CD4-positive, alpha-beta T cell treated with Interleukin-17A for 1 hour (primary cell): ENCODE measurements at places on chromosomes 13 and 19.

GRCh38 chr19:31616031-31616430 is 266.8 kb upstream of the TSHZ3 start:
- no peak for DNase-seq

GRCh38 chr19:35279374-35279773 is 3.0 kb upstream of the HAMP start:
- DNase-seq, result no peak

GRCh38 chr19:49559928-49560327 is 20.4 kb downstream of the NOSIP start:
- DNase-seq, result no peak

DNA sequence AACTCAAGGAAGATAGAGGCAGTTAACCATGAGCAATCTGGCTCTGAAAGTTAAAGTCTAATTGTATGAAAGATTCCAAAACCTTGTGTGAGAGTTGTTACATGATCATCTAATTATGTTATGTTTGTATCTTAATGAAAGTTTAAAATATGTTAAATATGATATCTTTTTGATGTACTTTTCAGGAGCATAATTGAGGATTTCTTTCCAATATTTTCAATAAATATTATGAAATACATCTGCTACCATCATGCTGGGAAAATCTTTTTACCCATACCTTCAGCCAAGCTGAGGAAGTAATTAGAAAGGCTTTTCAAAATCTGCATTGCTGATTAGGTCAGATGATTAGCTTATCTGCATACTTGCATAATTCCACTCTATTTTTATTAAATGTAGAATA is 318.4 kb downstream of the KLF12 start:
- DNase-seq, result no peak

DNA sequence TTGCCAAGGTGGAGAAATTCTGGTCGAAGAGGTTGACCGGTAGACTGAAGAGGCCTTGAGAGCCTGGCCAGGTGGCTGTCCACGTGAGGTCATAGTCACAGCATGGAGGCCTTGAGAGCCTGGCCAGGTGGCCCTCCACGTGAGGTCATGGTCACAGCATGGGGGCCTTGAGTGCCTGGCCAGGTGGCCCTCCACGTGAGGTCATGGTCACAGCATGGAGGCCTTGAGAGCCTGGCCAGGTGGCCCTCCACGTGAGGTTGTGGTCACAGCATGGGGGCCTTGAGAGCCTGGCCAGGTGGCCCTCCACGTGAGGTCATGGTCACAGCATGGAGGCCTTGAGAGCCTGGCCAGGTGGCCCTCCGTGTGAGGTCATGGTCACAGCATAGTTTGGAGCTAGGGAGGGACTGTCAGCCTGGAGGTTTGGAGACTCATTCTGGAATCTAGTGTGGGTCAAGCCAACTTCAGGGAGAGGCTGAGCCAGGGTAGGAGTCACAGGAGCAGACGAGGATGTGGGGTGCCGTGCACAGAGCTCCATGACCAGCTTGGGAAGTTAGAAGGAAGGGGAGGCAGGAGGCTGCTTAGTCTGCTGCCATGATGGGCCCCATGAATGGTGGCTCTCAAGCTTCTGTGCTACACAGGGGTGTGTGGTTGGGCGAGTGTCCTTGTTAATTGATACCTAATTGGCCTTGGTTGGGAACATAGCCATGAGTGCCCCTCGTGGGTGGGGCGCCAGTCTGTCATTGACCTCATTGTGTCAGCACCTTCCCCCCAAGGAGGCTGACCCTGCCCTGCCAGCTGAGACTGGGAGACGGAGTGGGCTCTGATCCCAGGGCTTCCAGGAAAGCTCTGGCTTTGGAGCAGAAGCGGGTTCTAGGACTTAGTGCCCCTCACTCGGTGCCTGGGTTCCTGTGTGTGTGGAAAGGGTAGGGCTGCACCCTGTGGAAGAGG is 4.0 kb downstream of the LENG9 start:
- no peak for DNase-seq
